ENCODE measurements at places on chromosomes 16 and 17. TPM values are rescaled to one million over a fixed set of nuclear protein-coding genes. Genes with fewer than 3 reads are reported as not detected.

DNA sequence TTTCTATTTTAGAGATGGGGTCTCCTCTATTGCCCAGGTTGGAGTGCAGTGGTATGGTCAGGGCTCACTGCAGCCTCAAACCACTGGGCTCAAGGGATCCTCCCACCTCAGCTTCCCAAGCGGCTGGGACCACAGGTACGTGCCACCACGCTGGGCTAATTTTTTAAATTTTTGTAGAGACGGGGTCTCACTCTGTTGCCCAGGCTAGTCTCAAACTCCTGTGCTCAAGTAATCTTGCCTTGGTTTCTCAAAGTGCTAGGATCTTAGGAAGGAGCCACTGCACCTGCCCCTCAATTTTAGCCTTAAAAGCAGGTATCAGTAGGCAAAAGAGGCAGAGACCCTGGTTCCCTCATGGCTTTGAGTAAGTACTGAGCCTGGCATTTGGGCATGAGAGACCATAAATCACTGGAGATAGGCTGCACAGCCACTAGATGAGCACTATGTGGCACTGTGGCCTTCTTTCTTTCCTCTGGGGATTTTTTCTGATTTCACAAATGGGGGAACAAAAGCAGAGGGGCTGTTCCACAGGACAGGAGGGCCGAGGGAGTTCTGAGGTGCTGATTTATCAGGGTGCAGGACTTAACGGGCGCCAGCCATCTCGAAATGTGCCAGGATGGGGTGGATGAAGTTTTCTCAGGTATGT lies 82.2 kb downstream of the PLXDC1 start:
- DNase-seq, result peak; percentile 51

GRCh38 chr16:47567321-47567720 lies 106.2 kb downstream of the PHKB start:
- no peak for DNase-seq

GRCh38 chr16:53216798-53217197 lies 162.0 kb downstream of the CHD9 start:
- DNase-seq, result no peak

DNA sequence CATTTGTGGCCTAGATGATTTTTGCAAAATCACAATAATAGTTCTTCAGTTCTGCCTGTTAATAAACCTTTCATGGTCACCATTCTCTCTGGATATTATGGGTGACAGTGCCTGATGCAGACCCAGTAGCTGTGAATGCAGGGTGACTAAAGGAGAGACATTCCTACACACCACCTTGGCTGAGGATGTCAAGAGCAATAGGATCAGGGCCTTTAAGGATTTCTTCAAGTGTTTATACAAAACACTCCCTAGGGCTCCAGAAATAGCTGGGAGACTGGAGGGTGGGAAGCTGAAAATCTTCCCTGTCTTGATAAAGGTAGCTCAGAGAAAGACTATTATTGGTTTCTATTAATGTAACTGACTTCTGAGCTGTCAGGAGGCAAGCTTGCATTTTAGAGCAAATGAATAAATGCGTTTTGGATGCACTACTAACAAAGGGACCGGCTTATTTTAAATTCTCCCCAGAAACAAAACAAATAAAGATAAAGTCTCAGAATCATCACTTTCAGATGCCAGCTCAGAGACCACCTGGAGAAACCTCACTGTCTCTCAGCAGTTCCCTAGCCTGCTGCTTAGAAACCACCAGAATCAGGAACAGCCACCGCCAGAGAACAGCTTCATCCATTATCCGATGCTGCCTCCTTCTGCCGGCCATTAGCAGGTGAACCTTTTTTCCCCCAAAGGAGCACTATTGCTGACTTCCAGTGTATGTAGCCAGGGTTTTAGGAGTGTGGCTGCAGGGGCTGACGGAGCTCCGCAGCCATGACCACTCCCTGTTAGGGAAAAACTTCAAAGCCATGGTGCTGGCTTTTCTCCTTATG lies 171.4 kb upstream of the DYNLRB2 start:
- DNase-seq, result no peak

- DNase-seq, result no peak
Measured at GRCh38 chr17:78588258-78589030, 11.2 kb upstream of the DNAH17 start.

DNA sequence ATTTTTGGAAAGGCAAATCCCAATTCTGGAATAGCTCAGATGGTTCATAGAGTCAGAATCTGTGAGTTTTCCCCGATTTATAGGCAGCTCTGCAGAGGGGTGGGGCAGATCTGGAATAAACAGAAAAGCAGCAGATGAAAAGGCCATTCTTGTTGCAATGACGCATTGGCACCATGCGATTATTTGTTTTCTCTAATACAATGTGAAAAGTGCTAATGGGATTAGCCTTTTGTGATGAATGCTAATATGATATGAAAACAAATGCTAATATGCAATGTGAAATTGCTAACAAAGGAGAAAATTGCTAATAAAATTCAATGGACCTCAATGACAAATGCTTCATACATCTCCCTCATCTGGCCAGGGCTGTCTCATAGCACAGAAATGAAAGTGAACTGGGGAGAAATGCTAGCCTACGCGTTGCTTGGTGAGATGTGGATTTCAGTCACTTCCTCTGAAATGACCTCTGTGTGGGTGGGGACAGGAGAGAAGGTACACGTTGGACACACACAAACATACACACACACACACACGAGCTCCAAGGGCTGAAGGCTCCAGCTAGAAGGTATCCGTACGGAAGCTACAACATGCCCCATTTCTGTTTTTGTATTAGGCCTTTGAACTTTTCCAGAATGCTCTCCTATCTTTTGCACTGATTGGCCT lies 394.5 kb downstream of the XYLT1 start:
- no peak for DNase-seq

Gene ZNF385C
- not detected for total RNA-seq

Gene WSB1
- 111 TPM for total RNA-seq

Gene SEPTIN1
- total RNA-seq, result 413 TPM

Gene DNAAF8
- 0.21 TPM for total RNA-seq

Gene CDH1
- total RNA-seq, result 0.06 TPM

Gene ASGR1
- total RNA-seq, result 0.29 TPM

Gene RAB26
- 0.42 TPM for total RNA-seq
